CD4-positive, alpha-beta T cell treated with Interleukin-15 for 1 hour (primary cell): ENCODE measurements at places on chromosomes 7 and 10.

GRCh38 chr10:75651417-75651816 lies 220.0 kb downstream of the LRMDA start:
- no peak for DNase-seq

- DNase-seq: no peak
Observed at GRCh38 chr10:131024259-131025131, 287.0 kb downstream of the TCERG1L start.

GRCh38 chr7:38160003-38160571 lies 18.0 kb upstream of the STARD3NL start:
- no peak for DNase-seq

GRCh38 chr7:105723572-105723971 lies 142.3 kb upstream of the EFCAB10 start:
- DNase-seq: no peak

- no peak for DNase-seq
Observed at GRCh38 chr10:51291961-51292360, 217.7 kb downstream of the PRKG1 start.

- DNase-seq: no peak
Observed at GRCh38 chr10:130934293-130935127, 377.0 kb downstream of the TCERG1L start.

DNA sequence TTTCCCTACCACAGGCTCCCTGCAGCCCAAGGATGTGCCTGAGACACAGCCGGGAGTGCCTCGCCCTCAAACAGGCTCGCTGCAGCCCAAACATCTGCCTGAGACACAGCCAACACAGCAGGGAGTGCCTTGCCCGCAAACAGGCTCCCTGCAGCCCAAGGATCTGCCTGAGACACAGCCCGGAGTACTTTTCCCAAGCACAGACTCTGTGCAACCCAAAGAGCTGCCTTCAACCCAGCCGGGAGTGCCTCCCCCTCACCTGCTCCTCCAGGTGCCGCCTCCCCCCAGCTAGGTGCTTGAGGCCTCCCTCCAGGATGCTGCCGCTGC lies 42.9 kb downstream of the ANTXRL start:
- no peak for DNase-seq

GRCh38 chr7:2710286-2710655 lies 22.3 kb downstream of the AMZ1 start:
- peak; percentile 67 for DNase-seq

DNA sequence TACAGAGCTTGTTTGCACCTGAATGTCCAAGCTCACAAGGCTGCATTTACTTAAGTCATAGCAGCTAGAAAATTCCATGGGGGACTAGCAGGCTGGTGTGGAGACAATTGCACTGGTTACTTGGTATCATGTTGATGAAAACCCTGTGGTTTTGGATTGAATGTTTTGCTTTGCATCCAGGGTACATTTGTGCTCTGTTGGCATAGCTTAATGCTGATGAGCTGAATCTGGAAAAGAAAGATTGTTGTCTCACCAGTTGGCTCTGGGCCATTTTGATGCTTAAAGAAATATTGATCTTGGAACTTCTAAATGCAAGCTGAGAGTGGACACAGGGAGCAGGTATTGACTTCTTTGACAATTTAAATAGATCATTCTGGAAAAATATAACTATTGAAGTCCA lies 122.5 kb upstream of the MBL2 start:
- DNase-seq: no peak

DNA sequence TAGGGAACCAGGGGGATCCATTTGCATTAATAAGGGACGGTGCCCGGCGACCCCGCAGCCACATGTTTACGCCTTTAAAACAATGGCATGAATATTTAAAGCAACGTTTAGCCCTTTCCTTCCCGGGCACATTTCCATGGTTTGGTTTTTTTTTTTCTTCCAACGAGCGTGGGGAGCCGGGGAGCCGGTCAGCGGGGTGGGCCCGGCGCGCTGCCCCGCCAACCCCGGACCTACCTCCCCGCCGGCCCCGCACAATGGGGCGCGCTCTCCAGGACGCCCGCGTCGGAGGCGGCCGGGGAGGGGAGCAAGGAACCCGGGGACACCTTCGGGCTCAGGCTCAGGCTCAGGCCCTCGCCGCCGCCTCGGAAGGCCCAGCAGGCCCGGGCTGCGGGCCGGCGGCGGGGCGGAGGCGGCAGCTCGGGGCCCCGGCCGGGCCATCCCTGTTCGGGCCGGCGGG lies 1.0 kb downstream of the SEPHS1 start:
- DNase-seq: peak; percentile 38

DNA sequence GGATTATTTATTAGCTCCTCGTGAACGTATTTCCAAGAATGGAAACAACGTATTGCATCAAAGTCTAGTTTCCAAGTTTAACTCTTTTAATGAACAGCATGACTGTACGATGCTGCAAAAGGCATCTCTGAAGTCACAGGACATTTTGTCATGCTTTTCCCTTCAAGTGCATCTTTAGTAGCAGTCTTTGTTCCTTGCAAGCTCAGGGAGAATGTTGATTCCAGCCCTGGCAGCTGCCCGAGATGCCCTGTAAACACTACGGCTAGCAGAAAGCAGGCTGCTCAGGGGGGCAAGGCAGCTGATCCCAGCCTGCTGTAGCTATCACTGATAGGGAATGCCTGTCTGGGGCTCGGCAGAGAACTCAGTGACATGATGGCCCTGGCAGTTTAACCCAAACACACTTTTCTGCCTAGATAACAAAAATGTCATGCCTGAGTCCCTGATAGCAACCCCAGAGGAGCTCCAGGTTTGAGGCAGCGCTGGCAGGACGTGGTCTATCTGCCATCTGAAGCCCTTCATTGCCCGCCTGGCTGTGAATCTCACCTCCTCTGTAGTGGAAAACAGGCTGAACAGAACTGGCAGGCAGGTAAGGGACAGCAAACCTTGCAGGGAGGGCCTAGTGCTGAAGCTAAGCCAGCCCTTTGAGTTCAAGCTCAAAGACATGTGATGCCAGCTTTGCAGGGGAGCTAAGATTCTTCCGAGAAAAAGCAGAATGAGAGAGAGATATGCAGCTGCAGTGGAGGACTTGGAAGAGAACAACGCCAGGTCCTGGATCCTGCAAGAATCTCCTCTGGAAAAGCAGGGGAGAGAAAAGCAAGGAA lies 264.6 kb downstream of the SNX10 start:
- DNase-seq: no peak

DNA sequence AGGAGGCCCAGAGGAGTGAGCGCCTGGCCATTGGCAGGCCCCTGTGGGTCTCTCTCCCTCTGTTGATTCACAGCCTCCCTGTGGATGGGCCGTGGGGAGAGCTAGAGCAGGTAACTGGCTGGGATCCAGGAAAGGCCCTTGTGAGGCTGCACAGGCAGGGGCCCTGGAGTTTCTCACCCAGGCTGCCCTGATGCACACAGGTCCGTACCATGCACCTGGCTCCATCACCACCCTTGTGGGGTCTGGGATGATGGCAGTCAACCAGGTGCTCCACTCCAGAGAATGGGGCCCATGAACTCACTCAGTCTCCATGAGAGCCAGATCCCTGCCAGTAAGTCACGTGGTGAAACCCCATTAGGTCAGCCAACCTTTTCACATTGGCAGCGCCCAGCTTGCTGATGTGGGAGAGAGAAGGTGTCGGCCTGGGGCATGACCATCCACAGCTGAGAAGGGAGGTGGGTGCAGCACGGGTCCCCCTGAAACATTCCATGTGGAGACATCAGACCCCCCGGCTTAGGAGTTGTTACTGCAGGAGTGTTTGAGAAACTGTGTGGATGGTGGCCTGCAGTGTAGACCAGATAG lies 320.8 kb downstream of the ADARB2 start:
- DNase-seq: no peak

DNA sequence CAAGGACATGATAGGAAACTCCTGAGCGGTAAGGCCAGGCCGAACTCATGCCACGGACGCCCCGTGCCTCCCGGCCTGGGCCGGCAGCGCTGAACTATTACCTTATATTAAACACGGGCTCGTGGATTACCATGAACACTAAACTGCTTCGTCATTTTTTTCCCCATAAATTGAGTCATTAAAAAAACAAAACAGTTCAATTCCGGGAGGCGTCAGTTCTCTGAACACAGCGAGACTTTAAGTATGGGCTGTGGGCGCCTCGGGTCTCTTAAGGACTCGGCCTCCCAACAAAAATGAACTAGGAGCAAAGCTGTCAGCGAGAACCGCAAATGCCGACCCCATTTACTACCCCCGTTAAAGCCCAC lies 519 bp downstream of the PITRM1 start:
- peak; percentile 32 for DNase-seq

GRCh38 chr10:53808677-53809372 lies 992.2 kb downstream of the PCDH15 start:
- no peak for DNase-seq

- peak; percentile 34 for DNase-seq
Observed at GRCh38 chr7:39453743-39454355, 112.4 kb upstream of the YAE1 start.

DNA sequence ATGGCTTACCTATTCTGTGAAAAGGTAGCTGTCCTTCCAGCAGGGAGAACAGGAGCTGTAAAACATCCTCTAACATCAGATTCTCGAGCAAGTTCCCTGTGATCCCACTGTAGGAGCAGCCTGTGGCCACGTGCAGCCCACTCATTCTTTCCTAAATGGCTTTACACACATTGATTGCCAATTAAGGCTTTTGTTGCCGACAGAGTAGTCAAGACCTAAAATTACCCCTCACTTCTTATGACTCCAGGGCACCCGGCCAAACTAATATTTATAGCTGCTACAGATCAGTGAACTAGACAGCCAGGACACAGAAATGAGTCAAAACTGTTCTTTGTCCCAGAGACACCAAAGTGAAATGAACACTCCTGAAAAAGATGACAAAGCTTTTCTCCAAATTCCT lies 832.1 kb downstream of the SORCS3 start:
- DNase-seq: no peak
